ENCODE measurements at places on chromosomes 11 and 22. TPM values are rescaled to one million over a fixed set of nuclear protein-coding genes. Genes with fewer than 3 reads are reported as not detected.

GRCh38 chr11:102810950-102811660 is 13.1 kb upstream of the MMP1 start:
- no peak for DNase-seq

- no peak for DNase-seq
Measured at GRCh38 chr22:37502342-37503182, 16.4 kb upstream of the MFNG start.

GRCh38 chr11:34938611-34939010 is 22.2 kb downstream of the PDHX start:
- DNase-seq = no peak

- DNase-seq = no peak
Measured at GRCh38 chr11:11882539-11882938, 40.8 kb downstream of the USP47 start.

DNA sequence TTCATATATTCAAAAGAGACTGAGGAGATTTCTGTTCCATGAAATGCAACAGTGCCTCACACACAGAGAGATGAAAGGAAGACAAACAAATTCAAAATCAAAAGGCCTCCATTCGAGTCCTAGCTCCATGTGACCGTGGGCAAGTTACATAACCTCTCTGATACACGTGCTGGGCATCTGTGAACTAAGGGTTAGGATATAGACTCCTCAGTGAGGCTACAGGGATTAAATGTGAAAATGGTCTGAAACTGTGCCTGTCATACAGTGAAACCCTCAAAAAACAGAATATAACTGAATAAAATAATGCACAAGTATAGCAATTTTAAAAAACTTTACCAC is 111.8 kb upstream of the MTMR2 start:
- no peak for DNase-seq

DNA sequence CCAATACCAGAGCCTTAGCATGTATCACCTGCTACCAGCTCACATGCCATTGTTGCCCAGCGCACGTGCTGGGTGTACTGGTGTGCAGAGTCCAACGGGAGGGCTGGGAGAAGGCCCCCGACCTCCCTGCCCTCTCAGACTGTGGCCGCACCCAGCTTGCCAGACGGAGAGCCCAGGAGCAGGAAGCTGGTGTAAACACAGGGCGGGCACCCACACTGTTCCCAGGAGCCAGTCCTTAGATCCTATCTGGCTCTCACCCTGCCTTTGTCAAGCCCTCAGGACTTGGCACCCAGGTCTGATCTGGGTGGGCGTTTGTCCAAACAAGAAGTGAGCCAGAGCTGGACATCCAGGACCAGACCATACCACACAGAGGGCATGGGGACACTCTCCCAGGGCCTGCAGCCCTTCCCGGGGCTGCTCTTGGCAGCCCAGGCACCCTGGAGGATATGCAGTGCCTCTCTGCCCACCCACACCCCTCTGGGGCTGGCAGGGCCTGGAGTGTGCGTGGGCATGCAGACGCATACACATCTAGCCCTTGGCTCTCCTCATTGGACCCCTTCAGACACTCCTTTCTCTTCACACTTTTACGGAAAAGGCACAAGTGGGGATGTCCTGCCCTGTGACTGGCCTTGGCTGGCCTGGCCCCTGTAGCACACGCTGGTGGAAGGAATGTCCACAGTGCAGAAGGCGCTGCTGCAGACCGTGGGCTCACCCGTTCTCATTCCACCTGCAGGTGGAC is 19.9 kb upstream of the CLDN5 start:
- no peak for DNase-seq

- peak; percentile 39 for DNase-seq
Measured at GRCh38 chr11:67273260-67273990, 7.2 kb downstream of the GRK2 start.

- DNase-seq = peak; percentile 62
Measured at GRCh38 chr11:36376009-36376887, 80.2 kb downstream of the PRR5L start.

- DNase-seq = peak; percentile 38
Measured at GRCh38 chr11:77093987-77094840, 8.4 kb upstream of the OMP start.

GRCh38 chr22:29799217-29799680 is 32.1 kb downstream of the UQCR10 start:
- peak; percentile 93 for DNase-seq

DNA sequence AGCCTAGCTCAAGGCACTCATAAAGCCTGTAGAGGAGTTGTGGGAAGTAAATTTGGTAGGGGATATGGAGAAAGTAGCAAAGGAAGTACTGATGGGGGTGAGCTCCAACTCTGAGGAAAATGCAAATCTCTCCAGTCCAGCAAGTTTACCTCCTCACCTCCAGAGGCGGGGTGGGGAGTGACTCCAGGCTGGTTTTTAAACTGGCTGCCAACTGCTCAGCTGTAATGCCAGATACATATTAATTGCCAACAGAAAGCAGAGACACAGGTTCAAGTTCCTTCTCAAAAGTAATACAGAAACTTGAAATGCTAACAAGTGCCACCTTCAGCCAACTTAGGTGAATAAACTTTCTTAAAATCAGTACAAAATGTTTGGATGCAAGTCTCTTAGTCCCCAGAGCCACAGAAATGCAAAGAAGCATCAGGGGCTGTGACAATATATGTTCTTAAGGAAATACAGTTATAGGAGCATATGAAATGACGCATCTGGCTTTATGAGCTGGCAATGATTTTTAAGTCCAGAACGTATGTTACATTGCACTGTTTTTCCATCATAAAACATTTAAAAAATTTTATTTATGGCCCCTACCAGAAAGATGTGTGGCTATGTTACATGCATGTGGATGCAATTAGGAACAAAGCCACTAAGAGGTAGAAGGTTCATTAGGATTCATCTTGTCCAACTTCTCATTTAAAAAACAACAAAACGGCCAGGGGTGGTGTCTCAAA is 436.4 kb upstream of the CCDC90B start:
- DNase-seq = no peak

DNA sequence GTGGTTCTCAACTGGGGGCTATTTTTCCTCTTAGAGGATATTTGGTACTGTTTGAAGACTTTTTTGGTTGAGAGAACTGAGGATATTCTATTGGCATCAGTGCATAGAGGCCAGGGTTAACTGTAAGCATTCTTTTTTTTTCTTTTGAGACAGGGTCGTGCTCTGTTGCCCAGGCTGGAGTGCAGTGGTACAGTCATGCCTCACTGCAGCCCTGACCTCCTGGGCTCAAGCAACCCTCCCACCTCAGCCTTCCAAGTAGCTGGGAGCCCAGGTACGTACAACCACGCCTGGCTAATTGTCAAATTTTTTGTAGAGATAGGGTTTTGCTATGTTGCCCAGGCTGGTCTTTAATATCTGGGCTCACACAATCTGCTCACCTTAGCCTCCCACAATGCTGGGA is 12.9 kb downstream of the MMP7 start:
- no peak for DNase-seq

DNA sequence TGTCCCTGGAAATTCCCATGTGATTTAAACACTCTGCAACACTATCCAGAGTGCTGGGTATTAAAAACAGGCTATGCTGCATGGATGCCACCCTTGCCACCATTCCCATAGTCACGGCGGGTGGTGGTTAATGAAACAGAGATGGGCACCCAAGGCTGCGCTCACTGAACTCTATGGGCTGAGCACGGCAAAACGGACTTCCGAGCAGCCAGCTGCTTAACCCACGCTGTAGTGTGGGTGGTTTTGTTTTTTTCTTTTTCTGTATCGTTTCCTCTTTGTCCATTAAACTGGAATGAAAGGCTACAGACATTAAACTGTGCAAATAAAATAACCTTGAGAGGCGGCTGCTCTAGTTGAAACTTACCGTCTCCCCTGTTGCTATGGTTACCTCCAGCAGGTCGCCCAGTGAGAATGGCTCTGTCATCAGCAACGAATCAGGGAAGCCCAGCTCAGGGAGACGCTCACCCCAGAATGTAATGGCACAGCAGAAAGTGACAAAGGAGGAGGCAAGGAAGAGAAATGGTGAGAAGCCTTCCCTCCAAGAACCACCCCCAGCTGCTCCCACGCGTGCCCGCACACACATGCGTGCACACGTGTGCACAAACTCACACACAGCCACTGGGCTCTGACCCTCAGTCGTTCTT is 102.1 kb downstream of the C11orf91 start:
- no peak for DNase-seq

- peak; percentile 29 for DNase-seq
Measured at GRCh38 chr11:64762674-64763525, 3.1 kb upstream of the PYGM start.

- DNase-seq = no peak
Measured at GRCh38 chr11:104883342-104883741, 14.9 kb downstream of the CASP12 start.

GRCh38 chr22:50080077-50080465 is 5.2 kb downstream of the MLC1 start:
- DNase-seq = peak; percentile 23

GRCh38 chr11:46832511-46833214 is 13.4 kb downstream of the CKAP5 start:
- no peak for DNase-seq

GRCh38 chr11:128180441-128181087 is 406.8 kb downstream of the ETS1 start:
- DNase-seq = no peak

- DNase-seq = no peak
Measured at GRCh38 chr22:42994276-42994916, 20.6 kb downstream of the PACSIN2 start.

DNA sequence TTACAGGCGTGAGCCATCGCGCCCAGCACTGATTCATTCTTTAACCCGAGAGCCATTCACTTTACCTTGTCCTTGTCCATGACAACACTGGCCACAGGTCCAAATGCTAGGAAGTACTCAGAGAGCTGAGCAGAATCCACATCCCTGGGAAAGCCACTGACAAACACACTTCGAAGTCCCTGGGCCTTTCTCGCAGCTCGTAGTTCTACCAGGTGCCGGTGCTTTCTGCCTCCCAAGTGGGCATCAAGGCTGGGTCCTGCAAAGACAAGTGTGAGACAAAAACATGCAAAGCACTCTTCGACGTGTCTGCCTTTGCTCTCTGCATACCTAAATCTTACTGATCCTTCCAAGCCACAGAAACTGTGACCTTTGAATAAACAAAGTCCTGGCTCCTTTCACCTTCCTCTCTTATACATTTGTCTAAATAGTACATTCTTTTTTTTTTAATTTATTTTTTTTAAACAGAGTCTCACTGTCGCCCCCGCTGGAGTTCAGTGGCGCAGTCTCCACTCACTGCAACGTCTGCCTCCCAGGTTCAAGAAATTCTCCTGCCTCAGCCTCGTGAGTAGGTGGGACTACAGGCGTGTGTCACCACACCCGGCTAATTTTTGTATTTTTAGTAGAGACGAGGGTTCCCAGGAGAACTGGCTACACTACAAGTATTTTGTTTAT is 2.2 kb downstream of the TUT1 start:
- DNase-seq = peak; percentile 20

DNA sequence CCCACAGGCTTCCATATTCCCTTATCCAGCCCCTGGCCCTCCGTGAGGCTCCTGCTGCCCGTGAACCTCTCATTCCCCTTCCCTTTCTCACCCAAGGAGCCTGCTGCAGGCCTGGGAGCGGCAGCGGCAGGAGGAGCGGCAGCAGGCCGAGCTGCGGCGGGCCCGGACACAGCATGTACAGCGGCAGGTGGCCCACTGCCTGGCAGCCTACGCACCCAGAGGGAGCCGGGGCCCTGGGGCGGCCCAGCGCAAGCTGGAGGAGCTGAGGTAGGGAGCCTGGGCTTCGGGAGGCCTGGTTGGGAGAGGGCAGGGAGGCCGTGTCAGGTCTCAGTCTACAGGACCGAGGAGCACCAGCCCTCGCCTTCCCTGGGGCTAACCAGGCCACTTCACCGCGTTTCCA is 8.1 kb upstream of the SART1 start:
- DNase-seq = no peak

DNA sequence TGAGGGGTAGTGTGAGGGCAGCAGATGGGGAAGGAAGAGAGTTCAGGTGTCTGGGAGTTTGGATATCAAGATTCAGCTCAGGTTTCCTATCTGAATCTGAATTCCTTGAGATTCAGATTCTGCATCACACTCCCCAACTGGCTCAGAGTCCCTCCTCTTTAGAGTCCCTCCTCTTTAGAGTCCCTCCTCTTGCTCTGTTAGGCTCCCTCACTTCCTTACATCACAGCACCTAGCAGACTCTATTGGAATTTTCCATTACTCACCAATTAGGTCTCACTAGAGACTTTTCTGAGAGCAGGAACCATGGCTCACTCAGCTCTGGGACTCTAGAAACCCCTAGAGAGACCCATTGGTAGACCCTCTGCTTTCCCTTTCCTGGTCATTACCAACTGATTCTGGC is 303.4 kb upstream of the SYN3 start:
- DNase-seq = no peak

- DNase-seq = no peak
Measured at GRCh38 chr11:91170711-91171110, 947.9 kb upstream of the CHORDC1 start.

The SLC25A18 gene
- 2.5 TPM for total RNA-seq

The HSCB gene
- 9.3 TPM for total RNA-seq

The FADS3 gene
- total RNA-seq = 76.0 TPM

The KRTAP5-9 gene
- not detected for total RNA-seq

The KRTAP5-4 gene
- total RNA-seq = not detected

The OR51B4 gene
- not detected for total RNA-seq

The MAP6 gene
- total RNA-seq = 4.9 TPM

The ART1 gene
- 2.3 TPM for total RNA-seq

The OR52N4 gene
- total RNA-seq = not detected

The MUC6 gene
- total RNA-seq = not detected

The PANX2 gene
- total RNA-seq = 0.43 TPM

The DEUP1 gene
- total RNA-seq = not detected

The C11orf42 gene
- total RNA-seq = not detected

The OR5A1 gene
- not detected for total RNA-seq

The CTSD gene
- total RNA-seq = 986 TPM

The HPS5 gene
- total RNA-seq = 11.4 TPM

The OR2AG2 gene
- not detected for total RNA-seq

Measured in Right ventricle myocardium superior (tissue), 1 donor.